Left lobe of liver (tissue), 2 donors: ENCODE measurements at places on chromosomes 3 and 15.
A peak's percentile ranks its signal among the peaks of the same experiment; 100 is the strongest.

- no peak for DNase-seq
These were observed 29.1 kb downstream of the IRAK2 start for GRCh38 chr3:10193692-10194327.

DNA sequence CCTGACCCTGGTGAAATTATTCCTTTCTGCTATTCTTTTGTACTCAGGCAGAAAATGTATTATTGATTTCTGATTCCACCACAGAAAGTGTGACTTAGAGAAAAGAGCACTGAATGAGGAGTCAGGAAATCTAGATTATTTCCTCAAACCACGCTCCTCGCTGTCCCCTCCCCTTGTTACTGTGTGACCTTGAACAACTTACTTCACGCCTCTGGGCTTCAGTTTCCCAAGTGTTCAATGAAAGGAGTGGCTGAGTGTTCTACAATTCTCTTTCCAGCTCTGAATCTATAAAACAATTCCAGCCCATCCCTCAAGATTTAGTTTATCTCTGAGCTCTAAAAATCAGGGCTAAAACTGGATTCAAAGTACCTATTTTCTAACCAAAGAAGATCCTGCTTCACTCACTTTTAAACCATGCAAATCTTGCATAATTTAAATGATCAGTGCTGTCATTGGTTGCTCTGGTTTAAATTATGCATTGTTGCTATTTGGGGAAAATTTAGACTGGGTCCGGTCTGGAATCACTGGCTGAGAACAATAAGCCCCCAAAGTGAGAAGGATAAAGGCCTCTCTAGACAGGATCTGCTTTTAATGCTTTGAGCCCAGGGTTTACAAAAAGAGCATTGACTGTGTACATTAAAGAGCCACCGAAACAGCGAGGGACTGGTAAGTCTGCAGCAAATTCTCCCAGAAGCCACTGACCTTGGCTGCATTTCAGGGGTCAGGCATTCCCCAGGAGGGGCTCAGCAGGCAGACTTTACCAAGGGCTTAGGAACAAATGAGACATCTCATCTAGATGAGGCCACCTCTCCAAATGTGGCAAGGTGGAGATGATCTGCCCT lies 3.2 kb downstream of the TNIK start:
- no peak for DNase-seq

DNA sequence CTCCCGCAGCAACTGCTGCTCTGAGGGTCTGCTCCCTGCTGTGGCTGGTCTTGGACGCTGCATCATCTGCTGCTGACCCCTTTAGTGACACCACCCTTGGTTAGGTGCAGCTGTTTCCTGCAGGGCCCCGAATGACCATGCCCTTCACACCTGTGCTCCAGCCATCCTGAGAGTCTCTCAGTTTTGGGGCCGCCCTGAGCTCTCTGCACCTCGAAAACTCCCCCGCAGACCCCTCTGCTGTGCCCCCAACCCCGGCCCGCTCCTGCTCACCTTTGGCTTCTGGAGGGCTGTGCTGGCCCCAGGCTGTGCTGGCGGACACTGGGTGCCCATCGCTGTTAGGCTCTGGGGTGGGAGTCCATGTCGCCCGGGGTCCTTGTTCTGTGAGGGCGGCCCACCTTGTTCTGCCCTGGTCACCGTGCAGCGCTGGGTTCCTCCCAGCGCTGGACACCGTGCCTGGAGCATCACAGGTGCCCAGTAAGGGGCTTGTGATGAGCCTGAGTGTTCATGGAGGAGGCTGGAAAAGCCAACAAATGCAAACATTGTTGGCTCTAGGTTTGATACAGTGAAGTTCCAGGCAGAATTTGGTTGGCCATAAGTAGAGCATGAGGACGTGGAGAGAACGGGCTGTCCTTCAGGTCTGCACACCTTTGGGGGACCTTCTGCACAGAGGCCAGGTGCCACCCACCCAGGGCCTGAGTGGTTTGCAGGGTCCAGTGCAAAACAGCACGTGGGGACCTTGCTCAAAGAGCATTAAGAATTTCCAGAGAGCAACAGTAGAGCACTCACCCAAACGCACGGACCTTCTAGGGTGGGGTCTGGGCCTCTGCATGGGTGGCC lies 12.3 kb downstream of the ABTB1 start:
- DNase-seq = peak; percentile 42

GRCh38 chr15:71329041-71329440 lies 213.8 kb downstream of the THSD4 start:
- DNase-seq = no peak

DNA sequence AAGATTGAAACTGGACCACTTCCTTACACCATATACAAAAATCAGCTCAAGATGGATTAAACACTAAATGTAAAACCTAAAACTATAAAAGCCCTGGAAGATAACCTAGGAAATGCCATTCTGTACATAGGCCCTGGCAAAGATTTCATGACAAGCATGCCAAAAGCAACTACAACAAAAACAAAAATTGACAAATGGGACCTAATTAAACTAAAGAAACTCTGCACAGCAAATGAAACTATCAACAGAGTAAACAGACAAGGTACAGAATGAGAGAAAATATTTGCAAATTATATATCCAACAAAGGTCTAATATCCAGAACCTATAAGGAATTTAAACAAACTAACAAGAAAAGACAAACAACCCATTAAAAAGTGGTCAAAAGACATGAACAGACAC lies 173.1 kb upstream of the CCDC54 start:
- no peak for DNase-seq

- DNase-seq = no peak
These were observed 55.8 kb upstream of the LMCD1 start for GRCh38 chr3:8445861-8446260.

DNA sequence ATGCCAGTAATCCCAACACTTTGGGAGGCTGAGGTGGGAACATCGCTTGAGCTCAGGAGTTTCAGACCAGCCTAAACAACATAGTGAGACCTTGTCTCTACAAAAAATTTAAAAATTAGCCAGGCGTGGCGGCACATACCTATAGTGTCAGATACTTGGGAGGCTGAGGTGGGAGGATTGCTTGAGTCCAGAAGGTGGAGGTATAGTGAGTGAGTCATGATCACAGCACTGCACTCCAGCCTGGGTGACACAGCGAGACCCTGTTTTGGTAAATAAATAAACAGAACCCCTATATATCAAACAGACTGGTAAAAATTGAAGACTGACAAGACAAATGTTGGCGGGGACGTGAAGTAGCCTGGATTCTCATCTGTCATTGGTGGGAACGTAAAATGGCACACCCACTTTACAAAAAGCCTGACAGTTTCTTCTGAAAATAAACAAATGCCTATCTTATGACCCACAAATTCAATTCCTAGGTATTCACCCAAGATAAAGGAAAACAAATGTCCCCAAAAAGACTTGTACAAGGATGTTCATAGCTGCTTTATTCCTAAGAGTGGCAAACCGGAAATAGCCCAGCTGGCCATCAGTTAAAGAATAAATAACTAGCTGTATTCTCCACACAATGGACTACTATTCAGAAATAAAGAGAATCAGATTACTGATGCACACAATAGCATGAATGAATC lies 47.0 kb upstream of the GK5 start:
- no peak for DNase-seq

DNA sequence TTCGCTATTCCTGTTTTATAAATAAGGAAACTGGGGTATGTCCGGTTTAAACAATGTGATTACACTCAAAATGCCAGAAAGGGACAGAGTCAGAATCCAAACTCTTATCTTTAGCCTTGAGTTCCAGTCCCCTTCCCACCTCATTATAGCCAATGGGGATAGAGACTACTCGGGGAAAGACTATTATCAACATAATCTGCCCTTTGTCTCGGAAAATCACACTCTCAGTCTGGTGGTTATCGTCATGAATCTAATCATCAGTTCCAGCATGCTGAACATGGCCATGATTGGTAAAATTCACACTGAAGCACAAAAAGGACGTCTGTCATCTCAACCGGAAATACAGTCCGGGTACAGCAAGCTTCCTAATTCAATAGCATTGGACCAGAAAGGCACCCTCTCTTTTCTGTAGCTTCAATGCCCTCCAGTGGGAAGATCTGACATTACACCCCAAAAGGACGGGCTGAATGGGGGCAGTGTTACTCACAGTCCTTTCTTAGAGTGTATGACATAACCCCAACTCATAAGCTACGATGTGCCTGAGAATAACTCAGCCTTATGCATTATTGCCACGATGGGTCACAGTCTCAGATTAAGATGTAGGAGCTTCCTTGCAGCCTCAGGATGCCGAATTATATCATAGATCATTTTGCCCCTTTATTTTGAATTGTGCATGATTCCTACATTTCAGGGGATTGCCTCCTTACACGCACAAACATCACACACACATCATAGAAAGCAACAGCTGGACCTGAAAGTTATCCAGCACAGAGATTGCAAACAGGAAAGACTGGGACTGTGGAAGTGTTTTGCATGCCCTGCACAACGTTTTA lies 390.4 kb upstream of the LMCD1 start:
- peak; percentile 47 for DNase-seq
